ENCODE measurements at places on chromosomes 5 and 9.

GRCh38 chr5:173298213-173298926, 29.8 kb downstream of the STC2 start:
- DNase-seq: no peak

- no peak for DNase-seq
Observed at GRCh38 chr9:78479441-78479840, 182.5 kb downstream of the PSAT1 start.

DNA sequence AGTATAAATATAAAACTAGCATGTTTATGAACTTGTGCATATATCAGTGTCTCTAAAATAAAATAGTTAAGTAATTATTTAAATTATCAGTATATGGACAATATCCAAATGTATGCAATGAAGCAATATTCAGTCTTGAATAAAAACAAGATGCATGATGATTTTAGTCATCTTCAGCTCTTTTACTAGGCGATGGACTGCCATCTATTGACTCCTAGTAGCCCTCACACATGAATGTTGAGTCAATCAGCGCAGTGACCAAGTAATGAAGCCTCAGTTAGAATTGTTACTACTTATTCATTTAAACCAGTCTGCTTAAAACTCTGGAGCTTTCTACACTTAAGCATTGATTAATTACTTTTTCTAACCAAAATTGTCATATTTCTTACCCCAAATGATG, 92.9 kb upstream of the GRHPR start:
- DNase-seq: no peak

DNA sequence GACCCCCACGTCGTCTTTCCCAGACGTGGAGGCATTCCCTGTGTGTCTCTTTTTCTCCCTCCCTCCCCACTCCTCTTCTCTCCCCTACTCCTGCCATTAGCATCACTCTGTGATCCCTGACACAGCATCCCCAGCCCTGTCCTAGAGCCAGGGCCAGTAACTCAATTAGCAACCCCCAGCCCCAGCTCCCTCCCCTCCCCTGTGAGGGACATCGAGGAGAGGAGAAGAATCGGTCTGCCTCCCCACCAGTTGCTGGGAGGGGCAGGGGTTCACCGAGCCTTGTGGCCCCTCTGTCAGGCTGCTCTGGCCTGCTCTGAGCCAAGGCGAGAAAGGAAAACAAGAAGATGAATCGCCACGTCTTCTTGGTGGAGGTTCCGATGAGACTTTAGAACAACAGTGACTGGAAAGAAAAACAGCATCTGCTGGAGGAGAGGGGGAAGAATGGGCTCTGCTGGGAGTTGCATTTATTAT, 123.1 kb downstream of the PAPPA start:
- no peak for DNase-seq

DNA sequence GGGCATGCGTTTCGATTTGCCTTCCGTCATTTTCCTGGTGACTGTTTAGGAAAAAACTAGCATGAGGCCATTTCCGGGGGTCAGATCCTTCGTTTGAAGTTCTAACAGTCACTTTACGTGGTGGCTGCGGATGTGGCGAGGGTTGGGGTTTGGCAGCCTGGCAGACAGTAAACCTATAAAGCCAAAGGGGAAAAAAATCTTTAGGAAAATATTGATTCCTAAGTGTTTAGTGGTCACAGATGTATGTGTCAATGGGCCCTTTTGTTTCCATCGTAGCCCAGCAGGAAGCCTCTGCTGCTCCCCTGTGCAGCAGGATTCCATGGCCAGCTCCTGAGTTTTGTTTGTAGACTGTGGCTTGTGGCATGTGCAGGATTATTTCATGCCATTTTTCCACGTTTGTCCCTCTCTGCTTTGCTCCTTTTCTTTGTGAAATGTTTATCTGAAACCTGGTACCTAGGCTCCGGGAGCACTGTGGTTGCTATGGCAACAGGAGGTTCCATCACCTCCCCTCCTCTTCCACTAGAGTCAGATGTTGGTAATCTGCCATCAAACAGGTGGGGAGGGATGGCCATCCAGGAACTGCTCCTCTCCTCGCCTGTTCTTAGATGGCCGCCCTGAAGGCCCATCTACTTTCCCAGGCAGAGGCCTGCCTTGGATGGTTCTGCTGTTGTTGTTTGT, 202.3 kb downstream of the AOPEP start:
- DNase-seq: no peak
